ENCODE measurements at places on chromosomes 3 and 15. TPM values are rescaled to one million over a fixed set of nuclear protein-coding genes. Genes with fewer than 3 reads are reported as not detected.

The KIF7 gene
- total RNA-seq, result 1.4 TPM

GRCh38 chr3:170506556-170506955, 79.3 kb downstream of the SLC7A14 start:
- no peak for DNase-seq

The DNAH12 gene
- 0.04 TPM for total RNA-seq

The SERPINI1 gene
- total RNA-seq, result 1.4 TPM

DNA sequence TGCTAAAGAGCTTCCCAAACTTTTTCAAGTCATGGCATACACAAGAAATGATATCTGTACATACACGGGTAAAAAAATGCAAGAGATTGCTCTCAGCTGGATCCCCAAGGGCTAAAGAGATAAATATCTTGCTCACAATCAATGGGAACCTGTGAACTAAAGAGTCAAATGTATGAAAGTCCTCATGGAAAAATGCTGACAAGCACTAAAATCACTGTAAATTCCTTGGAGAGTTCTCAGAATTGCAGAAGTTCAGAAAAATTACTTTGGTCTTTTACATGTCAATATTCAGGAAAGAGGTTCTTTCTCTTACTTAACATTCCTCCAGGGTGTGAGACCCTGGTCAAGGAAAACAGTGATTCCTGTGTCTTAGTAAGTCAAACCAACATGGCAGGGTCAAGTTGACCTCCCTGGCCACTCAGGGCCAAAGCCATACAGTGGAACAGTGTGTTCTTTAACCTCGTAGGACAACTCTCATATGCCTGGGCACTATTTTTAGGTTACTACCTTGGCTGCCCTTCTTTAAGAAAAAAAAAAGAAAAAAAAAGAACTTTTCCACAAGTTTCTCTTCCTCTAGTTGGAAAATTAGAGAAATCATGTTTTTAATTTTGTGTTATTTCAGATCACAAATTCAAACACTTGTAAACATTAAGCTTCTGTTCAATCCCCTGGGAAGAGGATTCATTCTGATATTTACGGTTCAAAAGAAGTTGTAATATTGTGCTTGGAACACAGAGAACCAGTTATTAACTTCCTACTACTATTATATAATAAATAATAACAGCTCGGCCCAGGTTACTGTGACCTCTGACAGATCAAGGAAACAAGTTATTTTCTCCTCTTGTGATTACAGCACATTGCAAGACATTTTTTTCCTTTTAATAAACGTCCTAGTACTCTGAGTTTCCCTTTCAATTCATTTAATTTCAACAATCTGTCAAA, 12.5 kb downstream of the SSR3 start:
- no peak for DNase-seq

DNA sequence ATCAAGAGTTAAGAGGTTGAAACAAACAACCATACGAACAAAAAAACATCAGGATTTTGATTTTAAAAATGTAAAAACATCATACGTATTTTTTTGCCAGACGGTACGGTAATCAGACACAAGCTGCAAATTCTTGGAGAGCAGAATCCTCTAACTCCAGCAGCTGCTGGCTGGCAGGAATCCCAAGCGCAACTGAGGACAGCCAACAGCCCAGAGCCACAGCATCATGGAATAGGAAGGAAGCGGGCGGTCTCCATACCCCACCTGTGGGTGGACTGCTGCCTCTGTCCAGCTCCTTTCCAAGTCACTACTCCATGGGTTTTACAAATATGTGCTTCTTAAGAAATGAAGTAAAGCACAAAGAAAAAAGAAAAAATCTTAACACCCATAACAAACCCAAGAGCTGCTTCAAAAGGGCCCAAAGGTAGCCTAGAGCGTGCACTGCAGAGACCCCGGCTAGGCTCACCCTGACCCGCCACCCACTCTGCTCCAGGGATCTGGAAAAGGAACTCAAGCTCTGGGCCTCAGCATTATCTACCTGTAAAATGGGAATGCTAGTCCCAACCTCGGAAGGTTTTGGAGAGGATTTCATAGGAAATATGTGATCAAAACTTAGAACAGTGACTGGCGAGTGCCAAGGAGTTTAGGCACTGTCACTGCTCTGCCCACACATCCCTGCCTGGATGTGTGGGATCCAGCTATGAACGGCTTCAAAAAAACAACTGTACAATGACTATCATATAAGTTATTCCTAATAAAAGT, 33.4 kb downstream of the ZXDC start:
- no peak for DNase-seq

The AGBL1 gene
- not detected for total RNA-seq

DNA sequence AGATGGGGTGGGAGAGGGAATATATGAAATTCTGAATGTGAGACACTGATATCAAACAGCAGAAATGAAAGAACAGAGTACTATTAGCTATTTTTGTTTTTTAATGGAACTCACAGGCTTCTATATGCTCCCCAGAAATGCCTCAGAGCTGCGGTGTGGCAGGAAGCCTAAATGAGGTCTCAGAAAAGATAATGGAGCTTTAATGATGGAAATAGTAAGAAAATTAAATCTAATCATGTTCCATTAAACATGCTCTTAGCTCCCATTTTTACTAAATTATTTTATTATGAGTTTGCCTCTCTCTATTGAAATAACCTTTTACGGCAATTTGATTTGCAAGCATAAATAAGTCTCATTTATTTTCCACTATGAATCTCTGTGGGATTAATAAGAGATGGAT, 378.9 kb downstream of the ULK4 start:
- DNase-seq, result no peak

DNA sequence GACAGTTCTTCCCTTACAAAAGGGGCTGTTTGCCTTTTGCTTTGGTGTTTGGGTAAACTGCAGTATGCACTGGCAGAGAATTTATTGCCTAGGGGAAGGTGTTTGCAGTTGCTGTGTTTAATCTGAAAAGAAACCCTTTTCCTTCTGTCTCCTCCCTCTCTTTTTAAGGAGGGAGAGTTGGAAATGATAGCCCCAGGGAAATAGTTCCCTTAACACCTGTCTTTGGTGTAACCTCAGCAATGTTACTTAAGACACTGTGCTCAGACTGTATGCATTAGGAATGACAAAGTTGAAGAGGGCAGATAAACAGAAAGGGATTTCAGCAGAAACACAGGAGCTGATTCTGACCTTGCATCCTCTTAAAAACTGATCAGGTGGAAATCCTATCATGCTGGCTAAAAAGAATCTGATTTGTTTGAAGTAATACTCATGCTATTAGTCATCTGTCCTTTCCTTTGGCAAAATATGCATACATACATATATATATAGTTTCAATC, 125.4 kb downstream of the TP63 start:
- no peak for DNase-seq

- DNase-seq, result no peak
These were observed 123.8 kb downstream of the AGBL1 start for GRCh38 chr15:86203462-86203861.

The UBXN7 gene
- 78.1 TPM for total RNA-seq

The STAC gene
- not detected for total RNA-seq

- no peak for DNase-seq
These were observed 50.2 kb downstream of the SOX2 start for GRCh38 chr3:181761906-181762305.

The SCG5 gene
- 3.7 TPM for total RNA-seq

- DNase-seq, result no peak
These were observed 60.1 kb upstream of the ZNF148 start for GRCh38 chr3:125435231-125435630.

The SMARCC1 gene
- 98.9 TPM for total RNA-seq

GRCh38 chr3:16309558-16309957, 44.5 kb downstream of the OXNAD1 start:
- DNase-seq, result no peak

GRCh38 chr3:152190636-152191183, 78.0 kb upstream of the MBNL1 start:
- DNase-seq, result no peak

- no peak for DNase-seq
These were observed 64.0 kb upstream of the CDAN1 start for GRCh38 chr15:42800731-42801474.

GRCh38 chr3:164470471-164470870, 607.8 kb downstream of the SI start:
- no peak for DNase-seq

DNA sequence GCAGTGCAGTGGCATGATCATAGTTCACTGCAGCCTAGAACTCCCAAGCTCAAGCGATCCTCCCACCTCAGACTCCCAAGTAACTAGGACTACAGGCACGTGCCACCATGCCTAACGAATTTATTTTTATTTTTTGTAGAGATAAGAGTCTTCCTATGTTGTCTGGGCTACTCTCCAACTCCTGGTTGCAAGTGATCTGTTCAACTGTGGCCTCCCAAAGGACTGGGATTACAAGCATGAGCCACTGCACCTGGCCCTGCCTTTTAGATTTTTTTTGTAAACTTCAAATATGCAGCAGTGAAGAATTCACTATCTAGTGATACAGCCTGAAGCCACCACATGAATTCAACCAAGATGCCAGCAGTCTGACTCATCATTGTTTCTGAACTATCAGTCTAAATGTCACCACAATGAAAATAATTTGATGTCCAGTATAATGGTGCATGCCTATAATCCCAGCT, 32.7 kb downstream of the UBXN7 start:
- no peak for DNase-seq

- DNase-seq, result no peak
These were observed 545.7 kb downstream of the NLGN1 start for GRCh38 chr3:173943264-173943663.

DNA sequence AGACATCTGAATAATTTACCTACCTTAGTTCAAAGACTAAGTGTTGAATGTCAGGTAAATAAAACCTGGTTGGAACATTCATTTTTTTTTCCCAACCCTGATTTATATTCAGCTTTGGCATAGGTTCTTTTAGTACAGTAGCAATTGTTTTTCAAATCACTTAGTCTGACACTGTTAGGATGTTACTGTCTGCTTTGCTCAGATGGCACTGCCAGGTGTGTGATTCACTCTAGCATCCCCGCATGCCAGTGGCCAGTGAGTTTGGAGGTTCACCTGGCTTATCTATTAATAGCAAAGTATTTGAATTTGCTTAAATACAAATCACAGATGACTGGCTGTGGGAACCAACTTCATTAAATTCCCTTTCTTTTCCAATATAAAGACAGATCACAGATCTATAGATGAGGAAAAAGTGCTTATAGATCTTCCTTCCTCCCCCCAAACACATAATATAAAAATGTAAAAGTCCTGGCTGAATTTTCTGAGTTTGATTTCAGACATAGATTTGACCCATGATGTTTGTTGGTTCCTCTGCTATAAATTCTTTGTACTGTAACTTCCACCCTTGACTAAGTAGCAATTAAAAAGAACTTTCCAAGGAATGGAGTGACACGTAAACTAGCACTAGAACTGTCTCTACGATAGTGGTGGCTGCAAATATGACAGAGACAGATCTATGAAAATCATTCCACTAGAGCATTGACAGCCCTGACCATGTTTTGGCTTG, 3.9 kb downstream of the THBS1 start:
- no peak for DNase-seq

- peak; percentile 14 for DNase-seq
These were observed 1.3 kb upstream of the KLHL40 start for GRCh38 chr3:42683875-42684598.

GRCh38 chr15:67174864-67175573, 79.4 kb downstream of the AAGAB start:
- peak; percentile 33 for DNase-seq

GRCh38 chr3:106457281-106458180, 588.7 kb upstream of the CBLB start:
- peak; percentile 16 for DNase-seq

DNA sequence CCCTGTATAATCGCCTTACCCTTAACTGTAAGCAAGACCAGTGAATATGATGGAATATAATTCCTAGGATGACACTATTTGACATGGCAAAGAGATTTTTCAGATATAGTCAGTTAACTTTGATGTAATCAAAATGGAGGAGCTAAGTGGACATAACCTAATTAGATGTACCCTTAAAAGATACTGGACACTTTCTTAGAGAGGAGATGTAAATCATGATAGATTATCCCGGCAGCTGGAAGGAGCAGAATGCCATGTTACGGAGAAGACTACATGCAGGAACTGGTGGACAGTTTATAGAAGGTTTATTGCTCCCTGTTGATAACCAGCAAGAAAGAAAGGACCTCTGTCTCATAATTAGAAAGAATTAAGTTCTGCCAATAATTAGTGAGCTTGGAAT, 1142.9 kb downstream of the SI start:
- no peak for DNase-seq

The SNX22 gene
- total RNA-seq, result 1.7 TPM

GRCh38 chr3:24773798-24774197, 279.1 kb upstream of the THRB start:
- peak; percentile 6 for DNase-seq

DNA sequence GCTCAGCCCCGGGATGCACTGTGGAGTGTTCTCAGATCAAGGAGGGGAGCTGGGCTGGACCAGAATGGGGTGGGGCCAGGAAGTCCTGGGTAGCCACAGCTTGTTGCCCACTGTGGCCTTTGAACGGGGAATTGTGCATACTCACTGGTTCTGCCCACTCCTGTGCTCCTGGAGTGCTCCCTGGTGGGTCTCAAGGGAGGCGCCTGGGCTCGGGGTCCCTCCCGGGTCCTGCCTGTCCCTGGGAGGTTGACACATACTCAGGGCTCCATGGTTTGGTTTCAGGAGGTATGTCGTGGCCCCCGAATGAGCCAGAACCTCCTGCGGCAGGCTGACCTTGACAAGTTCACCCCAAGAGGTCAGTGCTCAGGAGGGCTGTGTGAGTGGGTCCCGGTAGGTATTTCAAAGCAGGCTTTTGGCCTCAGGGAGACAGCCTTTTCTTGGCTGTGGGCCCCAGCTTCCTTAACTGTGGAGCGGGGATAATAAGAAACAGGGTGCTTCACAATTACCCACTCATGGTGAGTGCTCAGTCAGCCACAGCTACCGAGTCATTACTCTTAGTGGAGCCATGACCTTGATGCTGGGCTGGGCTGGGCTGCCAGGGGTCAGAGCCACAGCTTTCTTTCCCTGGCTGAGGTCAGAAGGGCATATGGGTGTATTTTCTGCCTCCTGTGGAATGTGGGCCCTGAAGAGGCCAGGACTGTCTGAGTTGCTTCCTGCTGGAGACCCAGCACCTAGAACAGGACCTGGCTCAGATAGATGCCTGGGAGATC, 7.6 kb downstream of the DNAH1 start:
- no peak for DNase-seq

- no peak for DNase-seq
These were observed 304.2 kb upstream of the LMCD1 start for GRCh38 chr3:8197384-8197783.

DNA sequence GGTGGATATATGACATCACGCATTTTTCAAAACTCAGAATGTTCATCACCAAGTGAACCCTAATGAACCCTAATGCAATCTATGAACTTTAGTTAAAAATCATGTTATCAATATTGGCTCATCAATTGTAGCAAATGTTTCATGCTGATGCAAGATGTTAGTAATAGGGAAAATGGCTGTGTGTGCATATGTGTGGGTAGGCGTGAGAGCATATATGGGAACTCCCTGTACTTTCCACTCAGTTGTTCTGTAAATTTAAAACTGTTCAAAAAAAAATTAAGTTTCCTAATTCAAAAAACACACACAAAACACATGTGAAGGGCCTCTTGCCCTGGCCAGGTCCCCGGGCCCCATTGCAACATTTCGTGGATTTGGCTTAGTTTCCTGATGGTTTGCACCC, 89.7 kb upstream of the PROK2 start:
- DNase-seq, result no peak

GRCh38 chr3:186093271-186093900, 15.5 kb downstream of the ETV5 start:
- DNase-seq, result no peak

The MYZAP gene
- 0.20 TPM for total RNA-seq

The C2CD4A gene
- total RNA-seq, result 0.20 TPM

All from activated naive CD4-positive, alpha-beta T cell treated with anti-CD3 and anti-CD28 coated beads, Interleukin-2, amount 50 U/mL, for 72 hours (primary cell).